ENCODE measurements at places on chromosomes 6 and 20. TPM values are rescaled to one million over a fixed set of nuclear protein-coding genes. Genes with fewer than 3 reads are reported as not detected.

CST7 gene
- total RNA-seq, result 74.9 TPM

ADAM33 gene
- total RNA-seq, result not detected

POM121L2 gene
- not detected for total RNA-seq

FRK gene
- not detected for total RNA-seq

TNXB gene
- total RNA-seq, result 4.1 TPM

OPRM1 gene
- not detected for total RNA-seq

MCUR1 gene
- 21.4 TPM for total RNA-seq

OR2J1 gene
- not detected for total RNA-seq

TOX2 gene
- total RNA-seq, result 0.96 TPM

RIPOR3 gene
- 0.32 TPM for total RNA-seq

FNDC11 gene
- 0.30 TPM for total RNA-seq

SOBP gene
- total RNA-seq, result not detected

TFAP2A gene
- total RNA-seq, result not detected

SNPH gene
- 43.4 TPM for total RNA-seq

MCCD1 gene
- total RNA-seq, result not detected

SSTR4 gene
- not detected for total RNA-seq

JPH2 gene
- 0.07 TPM for total RNA-seq

RSPH9 gene
- not detected for total RNA-seq

RUNX2 gene
- total RNA-seq, result 15.8 TPM

WFDC2 gene
- total RNA-seq, result 1.3 TPM

STX16 gene
- total RNA-seq, result 167 TPM

LPIN3 gene
- 1.3 TPM for total RNA-seq

PTGIS gene
- 12.5 TPM for total RNA-seq

MYCT1 gene
- total RNA-seq, result not detected

CST2 gene
- total RNA-seq, result not detected

ATRN gene
- 17.5 TPM for total RNA-seq

MLN gene
- not detected for total RNA-seq

MROH8 gene
- total RNA-seq, result 1.6 TPM

TBP gene
- 24.6 TPM for total RNA-seq

SLC22A23 gene
- 23.6 TPM for total RNA-seq

PTPN1 gene
- 59.7 TPM for total RNA-seq

PDE10A gene
- not detected for total RNA-seq

OR5V1 gene
- total RNA-seq, result not detected

DUSP15 gene
- total RNA-seq, result not detected

SLC4A11 gene
- 0.42 TPM for total RNA-seq

GINM1 gene
- 20.7 TPM for total RNA-seq

DST gene
- 6.5 TPM for total RNA-seq

SPDEF gene
- 0.40 TPM for total RNA-seq

TLDC2 gene
- total RNA-seq, result not detected

GJA1 gene
- total RNA-seq, result not detected

Measured in naive thymus-derived CD4-positive, alpha-beta T cell (primary cell).